ENCODE measurements at places on chromosomes 12 and 14.

GRCh38 chr14:37482428-37482827, 112.6 kb downstream of the FOXA1 start:
- no peak for DNase-seq

DNA sequence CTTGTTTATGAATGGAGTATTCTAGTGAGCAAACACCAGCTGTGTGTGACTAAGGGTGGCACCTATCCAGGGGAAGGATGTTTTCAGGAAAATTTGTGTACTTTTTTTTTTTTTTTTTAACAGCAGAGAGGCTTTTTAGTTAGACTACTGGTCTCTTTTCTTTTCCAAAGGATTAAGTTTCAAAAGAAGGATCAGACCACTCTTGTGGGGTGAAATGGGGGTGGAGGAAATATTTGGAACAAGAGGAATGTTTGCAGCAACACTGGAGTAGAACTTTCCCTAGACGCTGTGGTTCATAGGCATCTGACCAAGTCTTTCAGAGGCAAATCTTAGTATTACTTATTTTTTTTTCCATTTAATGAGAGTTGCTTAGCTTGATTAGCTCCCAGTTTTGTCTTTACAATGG, 21.1 kb downstream of the NUBPL start:
- DNase-seq = no peak

- peak; percentile 52 for DNase-seq
Observed at GRCh38 chr12:123115409-123116121, 35.3 kb downstream of the PITPNM2 start.

DNA sequence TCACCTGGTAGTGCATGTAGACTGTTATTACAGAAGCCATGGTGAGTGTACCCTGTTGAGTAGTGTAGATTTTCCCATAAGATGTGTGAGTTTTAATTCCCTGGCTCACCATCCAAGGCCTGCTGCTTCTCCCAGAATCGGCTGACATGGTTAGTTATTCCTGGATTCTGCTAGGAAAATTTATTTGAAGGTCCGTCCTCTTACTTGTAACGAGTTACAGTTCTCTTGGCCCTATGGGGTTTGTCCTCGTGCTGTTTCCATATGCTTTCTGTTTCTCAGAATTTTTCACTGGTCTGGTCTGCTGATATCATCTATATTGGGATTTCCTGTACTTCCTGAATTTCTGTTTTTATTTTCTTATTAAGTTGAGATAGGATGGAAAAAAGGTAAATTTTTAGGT, 423.3 kb upstream of the RGS6 start:
- DNase-seq = no peak
